NCI-H510A treated with DMSO at 0.1 percent for 48 hours (cell line): ENCODE measurements at places on chromosomes 6 and 20.
A peak's percentile ranks its signal among the peaks of the same experiment; 100 is the strongest.

DNA sequence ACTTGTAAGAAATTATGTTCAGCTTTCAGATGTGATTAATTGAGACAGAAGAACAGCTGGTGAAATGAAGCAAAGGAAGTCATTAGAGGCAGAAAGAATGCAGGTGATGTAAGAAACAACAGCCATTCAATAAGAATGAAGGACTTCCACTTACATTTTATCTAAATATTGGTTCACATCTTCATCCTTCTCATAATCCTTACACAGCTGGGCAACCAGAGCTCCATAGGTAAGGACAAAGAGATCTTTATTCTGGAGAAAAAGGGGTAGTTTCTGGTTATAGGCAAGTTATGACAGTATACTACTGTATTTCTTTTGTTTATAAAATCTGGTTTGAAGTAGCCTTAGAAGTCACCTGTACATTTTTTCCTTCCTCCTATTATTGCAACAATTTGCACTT is 2.3 kb downstream of the TRAPPC3L start:
- no peak for DNase-seq

DNA sequence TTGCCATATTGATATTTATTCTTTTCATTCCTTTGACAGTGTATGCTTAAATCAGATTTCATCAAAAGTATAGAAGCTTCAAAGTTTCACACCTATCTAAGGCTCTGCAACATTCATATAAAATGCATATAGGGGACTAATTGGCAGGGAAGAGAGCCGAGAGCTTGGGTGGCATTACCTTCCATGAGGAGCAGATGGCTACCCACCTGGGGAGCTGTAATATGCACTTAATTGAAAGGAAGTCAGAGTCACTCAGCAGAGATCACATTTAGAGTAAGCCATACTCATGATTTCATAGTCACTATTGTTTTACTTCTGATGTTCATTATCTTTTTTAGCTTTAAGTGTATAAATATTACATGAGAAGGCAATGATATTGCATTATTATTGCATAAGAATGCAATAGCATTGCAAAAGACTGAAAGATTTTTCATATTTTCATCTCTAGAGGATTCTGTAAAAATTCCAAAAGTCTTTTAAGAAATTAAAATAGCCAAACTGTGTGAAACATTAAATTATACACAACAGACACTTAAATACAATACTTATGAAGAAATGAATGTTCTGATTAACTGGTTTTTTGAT is 1305.2 kb downstream of the EPHA7 start:
- DNase-seq, result no peak

GRCh38 chr20:17014756-17015366 is 212.0 kb upstream of the PCSK2 start:
- DNase-seq, result no peak

- no peak for DNase-seq
These were observed 805.1 kb downstream of the KIF16B start for GRCh38 chr20:15767999-15768741.

DNA sequence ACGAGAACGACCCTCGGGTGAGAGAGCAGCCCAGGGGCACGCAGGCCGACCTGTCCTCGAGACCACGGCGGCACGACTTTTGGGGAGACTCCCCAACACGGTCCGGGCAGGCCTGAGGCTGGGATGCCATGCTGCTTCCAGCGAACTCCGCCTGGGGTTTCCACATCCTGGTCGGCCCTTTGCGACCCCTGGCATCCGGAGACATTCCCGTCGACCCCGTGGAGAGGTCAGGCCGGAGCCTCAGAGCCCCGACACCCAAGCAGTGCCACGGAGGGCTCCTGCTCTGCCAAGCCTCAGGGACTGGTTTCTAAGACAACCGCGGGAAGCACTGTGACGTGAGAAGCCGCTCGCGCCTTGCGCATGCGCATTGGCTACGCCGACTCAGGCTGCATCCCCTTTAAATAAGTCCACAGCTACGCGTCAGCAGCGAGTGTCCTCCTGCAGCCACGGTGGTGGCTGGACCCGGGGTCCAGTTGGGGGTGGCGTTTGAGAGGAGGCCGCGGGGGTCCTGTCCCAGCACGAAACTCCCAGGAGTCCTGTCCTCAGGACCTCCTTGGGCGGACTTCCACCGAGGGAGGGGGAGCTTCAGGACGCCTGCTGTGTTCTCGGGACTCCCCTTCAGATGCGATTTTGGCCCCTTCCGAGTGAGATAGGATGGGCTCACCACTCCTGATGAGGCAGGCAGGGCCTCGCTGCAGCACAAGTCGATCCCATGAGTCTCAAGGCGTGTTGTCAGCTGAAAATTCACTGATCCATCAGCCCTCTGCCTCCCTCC is 1089.3 kb upstream of the DEFB115 start:
- DNase-seq, result no peak

- no peak for DNase-seq
These were observed 392.7 kb upstream of the ID4 start for GRCh38 chr6:19444481-19444880.

DNA sequence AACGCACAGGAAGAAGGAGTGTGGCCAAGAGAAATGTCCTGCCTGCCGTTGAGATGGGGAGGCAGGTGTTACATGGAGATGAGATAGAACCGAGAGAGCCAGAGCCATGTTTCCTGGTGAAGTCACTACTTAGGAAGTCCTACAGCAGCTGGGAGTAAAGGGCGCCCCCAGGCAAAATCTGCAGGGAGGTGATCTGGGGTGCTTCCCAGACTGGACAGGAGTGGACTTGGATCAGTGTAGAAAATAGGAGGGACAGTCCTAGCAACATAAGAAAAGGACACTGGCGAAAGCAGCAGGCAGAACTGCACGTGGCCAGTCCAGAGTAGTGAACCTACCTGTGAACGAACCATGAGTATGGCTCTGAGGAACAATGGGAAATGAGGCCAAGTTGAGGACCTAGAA is 85.3 kb downstream of the CD164 start:
- DNase-seq, result no peak

GRCh38 chr20:2873747-2874041 is 413 bp downstream of the PTPRA start:
- no peak for DNase-seq

DNA sequence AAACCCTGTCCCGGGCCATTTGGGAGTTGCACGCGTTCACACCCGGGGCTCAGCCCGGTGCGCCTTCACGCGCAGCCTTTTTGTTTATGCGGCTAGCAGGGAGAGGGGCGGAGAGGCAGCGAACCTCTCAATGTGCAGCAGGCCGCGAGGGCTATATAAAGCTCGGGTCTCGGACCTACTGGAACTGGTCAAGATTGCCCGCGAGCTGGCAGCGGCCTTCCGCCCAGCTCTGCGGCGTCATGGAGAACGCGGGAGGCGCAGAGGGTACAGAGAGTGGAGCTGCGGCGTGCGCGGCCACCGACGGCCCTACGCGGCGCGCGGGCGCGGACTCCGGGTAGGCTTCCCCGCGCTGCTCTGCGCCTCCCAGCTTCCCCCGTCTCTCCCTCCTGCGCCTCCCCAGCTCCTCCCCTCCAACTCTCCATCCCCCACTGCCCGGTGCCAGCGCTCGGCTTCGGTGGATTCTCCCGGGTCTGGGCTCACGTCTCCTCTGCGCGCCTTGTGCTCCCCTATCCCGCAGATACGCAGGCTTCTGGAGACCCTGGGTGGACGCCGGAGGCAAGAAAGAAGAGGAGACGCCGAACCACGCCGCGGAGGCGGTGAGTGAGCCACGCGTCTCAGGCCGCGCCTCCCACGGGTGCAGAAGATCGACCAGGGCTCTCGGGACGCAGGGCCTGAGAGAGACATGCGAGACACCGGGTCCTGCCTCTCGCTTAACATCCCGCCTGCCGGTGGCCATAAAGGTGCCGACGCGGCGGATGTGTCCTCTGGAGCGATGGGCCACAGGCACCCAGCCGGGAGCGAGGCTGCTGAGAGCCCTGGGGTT is at the start of gene RIPPLY2:
RIPPLY2 (plus strand) TSS at position 183 of the 823 bp plus-strand sequence; CDS start at position 240, 57 bp downstream.
- peak; percentile 66 for DNase-seq

- DNase-seq, result no peak
These were observed 12.6 kb downstream of the AFDN start for GRCh38 chr6:167839343-167839742.

DNA sequence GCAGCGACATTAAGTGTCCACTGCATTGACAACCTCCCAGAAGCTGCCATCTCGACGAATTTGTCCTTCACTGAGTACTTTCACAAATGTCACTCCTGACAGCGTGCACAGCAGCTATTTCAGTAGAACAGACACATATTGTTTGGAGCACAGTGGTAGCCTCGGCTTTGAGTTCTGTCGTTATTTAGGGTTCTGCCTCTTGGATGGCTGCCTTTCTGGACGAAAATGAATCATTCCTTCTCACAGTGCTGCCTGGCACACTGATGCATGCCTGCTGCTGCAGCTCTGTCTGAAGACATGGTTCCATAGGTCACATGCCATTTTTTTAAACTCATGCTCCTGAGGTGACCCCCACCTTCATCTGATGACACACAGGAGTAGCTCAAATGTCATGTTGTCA is 477.0 kb downstream of the C6orf118 start:
- DNase-seq, result no peak

- DNase-seq, result no peak
These were observed 85.3 kb downstream of the JARID2 start for GRCh38 chr6:15331143-15331542.

DNA sequence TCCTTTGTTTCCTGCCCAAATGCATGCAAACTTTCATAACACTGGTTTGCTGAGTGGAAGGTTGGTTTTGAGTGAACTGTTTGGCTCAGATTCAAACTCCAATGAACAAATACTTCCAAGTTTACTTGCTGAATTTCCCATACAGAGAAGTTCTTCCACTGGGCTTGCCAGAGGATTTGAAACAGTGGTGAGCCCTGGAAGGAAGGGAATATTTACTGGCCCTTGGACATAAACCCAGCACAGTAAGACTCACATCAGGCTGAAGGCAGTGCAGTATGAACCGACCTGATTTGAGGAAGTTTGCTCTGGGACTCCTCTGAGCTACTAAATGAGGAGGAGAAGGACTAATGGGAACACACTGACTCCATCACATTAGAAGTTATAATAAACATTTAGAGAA is 3.8 kb downstream of the TRAF3IP2 start:
- no peak for DNase-seq

DNA sequence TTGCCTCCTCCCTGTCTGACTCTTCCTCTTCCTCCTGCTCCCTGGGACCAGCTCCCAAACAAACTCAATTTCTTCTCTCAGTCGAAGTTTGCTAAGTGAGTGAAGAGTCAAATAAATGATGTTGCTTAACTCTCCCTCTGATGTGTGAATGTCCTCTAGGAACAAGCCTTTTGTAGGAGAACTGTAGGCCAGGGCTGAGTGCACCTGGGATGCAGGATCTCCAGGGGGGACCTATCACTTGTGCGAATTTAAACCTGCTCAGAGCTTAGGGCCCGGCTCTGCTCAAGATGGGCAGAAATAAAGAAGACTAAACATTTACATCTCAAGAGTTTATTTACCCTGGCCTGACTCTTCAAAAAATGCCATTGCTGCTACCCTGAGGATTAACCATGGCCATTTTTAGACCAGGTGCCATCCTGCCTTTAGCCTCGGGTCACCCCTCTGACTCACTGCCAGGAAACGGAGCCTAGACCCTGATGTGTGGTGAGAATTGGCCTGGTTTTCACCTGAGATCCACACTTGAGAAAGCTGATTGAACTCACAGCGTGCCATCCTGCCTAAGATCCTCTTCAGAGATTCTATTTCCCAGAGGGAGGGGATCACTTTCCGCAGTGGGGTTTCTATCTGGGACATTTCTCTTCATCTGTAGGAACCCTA is 63.6 kb upstream of the CD93 start:
- DNase-seq, result no peak

- DNase-seq, result no peak
These were observed 3.9 kb downstream of the SLC22A2 start for GRCh38 chr6:160254467-160255312.

DNA sequence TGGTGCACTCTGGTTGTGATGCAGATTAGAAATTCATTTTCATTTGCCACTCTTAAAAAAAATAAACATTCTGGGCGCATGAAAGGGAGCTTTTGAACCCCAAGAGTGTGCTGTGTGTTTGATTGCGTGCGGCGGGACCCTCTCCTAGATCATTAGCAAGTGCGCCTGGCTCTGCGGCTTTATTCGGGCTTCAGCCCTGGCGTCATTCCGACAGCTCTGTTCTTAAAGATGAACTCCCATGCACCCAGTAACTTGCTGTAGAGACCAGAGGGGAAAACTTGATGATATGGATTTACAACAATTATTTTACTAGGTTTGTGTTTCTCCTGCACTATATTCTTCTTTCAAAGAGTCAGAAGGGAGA is 48.9 kb upstream of the ARMC2 start:
- DNase-seq, result no peak

- DNase-seq, result no peak
These were observed 18.1 kb downstream of the PDRG1 start for GRCh38 chr20:31933698-31934097.

DNA sequence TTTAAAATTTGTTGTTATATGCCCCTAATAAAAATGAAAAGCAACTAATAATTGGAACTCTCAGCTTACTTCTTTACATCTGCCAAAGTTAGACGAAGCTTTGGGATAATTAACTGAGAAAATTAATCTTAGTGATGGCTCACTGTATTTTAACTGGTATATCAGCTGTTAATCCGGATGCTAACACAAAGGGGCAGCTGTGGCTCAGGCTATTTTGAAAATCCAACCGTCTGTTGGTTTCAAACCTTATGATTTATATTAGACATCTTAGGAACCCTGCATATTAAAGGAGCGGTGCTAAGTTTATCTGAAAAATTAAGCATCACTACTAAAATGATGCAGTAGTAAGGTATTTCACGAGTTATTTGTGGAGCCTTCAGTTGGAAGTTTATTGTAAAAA is 96.6 kb downstream of the AKAP7 start:
- DNase-seq, result no peak

DNA sequence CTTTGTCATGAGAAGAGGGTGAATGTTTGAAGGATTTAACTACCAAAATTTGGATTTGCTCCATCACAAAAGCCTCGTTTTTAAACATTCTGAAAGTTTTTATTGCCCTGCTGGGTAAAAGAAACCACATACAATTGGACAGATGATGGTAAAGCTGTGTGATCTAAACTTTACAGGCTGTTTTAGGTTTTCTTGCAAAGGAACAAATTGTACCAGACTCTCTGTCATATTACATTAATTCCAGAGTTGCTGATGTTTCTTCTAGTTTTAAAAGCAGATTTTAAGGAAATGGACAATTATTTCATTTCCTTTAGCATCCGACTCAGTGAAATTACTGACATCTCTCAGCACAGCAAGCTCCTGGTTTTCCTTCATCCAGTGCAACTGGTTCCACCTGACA is 53.2 kb downstream of the CRYBG1 start:
- no peak for DNase-seq
